Activated CD4-positive, alpha-beta T cell treated with anti-CD3 and anti-CD28 coated beads, Interleukin-2, amount 50 U/mL, for 48 hours (primary cell): ENCODE measurements at places on chromosomes 16 and 17.

GRCh38 chr16:60648290-60648689, 1387.9 kb downstream of the CDH8 start:
- no peak for DNase-seq

DNA sequence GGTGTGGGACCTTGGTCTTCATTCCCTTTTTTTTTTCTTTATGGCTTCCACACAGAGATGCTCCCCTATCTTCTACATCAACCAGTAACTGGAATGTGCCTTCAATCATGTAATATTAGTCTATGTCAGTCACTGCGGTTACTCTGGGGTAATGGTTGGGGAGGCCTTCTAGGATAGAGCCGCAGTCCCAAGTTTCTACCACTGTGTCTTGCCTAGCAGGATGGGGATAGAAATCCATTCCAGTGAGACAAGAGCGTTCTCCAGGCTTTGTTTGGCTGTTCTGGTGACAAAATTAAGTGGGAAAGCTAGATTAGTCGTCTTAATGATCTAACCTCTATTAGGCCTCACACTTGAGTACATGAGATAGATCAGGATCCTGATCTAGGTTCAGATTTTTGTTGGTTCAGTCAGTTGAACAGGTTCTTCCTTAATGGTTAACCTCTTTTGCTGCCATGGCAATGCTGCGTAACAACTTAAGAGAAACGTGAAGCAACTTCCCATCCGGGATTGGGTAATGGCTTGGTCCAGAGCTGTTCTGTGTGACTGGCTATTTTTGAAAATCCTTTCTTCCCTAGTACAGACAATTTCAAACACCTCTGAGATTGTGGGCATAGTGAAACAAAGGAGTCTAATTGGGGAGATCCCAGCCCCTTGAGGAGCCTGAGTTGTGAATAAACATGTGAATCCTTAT, 8.7 kb downstream of the MSL1 start:
- DNase-seq, result no peak

GRCh38 chr16:52690468-52690867, 143.5 kb upstream of the TOX3 start:
- DNase-seq, result no peak

DNA sequence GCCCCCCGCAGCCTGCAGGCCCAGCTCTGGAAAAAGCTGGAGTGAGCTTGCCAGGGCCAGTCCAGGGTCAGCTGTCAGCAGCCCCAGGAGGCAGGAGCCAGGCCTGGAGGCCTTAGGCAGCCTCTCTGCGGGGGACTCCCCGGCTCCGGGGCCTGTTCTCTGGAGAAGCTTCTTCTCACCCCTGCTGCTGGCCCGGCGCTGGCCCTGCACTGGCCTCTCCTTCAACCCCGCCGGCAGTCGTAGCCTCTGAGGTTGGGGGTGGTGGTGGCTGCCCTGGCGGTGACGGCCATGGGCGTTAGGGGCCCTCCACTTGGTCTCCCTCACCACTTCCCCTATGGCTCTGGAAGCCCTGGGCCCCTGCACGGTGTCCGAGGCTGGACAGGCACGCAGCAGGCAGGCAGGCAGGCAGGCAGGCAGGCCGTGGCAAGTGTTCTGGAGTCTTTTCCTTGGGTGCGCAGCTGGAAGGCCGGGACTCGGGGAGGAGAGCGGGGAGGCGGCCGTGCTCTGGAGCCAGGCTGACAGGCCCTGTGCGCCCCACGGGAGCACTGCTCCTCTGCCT, 2.1 kb downstream of the FOXF1 start:
- no peak for DNase-seq

GRCh38 chr16:82756283-82756599, 129.5 kb downstream of the CDH13 start:
- DNase-seq, result no peak

DNA sequence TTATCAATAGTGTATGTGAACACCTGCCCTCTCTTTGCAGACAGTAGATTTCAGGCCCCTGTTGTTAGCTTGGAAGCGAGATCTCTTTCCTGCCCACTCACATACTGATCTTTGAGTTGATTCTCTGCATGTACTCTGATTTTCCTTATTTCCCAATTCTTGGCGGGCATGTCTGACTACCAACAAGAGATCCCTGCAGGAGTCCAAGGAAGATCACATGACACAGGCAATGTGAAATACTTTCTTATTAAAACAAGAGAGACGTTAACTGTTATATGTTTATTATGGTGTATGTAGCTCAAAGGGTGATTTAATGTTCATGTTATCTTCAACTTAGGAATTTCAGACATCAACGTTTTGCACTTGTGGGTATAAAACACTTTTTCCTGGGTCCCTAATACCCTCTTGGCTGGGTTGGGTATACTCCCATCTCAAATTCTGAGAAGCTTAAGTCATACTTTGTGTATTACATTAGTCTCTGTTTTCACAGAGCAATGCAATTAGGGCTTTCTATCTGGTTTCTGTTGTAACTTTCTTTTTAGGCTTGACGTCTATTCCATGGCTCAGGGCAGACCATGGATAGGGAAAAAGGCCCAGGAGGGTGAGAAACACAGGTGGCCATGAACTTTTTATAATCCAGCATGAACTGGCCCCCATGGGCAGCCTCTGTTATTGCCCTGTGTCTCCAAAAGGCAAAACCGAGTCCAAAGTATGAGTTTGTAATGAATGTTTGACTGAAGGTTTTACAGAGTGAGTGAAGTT, 32.2 kb downstream of the HSD17B2 start:
- DNase-seq, result no peak

DNA sequence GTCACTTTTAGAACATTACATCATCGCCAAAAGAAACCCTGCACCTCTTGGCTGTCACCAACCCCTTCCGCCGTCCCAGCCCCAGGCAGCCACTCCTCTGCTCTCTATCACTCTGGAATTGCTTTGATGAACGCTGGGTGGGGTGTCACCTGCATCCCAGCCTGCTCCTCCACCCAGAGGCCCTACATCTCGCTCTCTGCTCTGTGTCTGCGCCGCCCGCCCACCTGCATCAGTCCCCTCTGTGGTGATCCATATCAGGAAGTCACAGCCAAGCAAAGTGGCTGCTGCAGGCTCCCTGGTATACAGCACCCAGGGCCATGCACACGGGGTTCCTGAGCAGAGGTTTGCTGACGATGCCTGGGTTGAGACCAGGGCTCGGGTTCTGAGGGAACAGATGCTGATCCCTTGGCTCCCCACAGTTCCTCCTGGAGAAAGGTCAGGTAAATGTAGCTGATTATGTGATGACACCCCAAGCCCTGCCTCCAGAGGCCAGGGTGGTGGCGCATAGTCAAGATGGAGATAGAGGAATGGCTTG, 30.8 kb downstream of the MPRIP start:
- no peak for DNase-seq

GRCh38 chr16:77183137-77183536, 7.9 kb upstream of the MON1B start:
- DNase-seq, result no peak

DNA sequence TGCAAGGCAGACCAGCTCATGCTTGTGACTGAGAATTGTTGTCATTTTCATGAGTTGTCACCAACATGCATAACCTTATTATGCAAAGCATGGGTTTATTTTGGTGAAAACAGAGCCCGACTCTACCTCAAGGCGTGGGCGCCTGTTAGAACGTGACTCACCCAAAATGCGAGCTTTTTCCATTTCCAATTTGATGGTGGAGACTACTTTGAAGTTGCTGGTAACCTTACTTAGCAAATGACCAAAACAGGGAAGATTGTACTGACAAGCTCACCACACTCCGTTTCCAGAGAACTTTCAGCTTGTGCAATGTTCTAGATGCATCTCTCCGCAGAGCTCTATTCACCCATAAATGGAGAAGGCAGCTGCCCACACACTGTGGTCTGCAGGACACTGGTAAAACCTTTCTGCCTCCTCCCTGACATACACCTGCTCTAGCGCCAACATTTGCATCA, 284.5 kb downstream of the MAF start:
- peak; percentile 81 for DNase-seq

DNA sequence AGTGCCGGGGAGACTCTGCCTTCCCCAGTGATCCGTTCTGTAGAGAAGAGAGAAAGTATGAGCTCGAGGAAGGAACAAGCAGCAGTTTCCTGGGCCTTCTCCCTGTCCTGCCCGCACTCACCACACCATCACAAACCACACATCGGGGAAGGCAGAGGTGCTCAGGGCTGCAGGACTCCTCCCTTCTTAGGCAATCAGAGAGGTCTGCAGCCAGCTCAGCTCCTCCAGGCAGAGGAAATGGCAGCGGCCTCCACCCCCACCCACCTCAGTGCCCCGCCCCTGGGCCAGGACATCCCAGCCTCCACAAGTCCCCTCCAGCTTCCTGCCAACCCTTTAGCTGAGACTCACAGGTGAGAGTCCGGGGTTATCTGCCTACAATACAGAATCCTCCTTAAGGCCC, 2.0 kb downstream of the ZNF319 start:
- peak; percentile 76 for DNase-seq

GRCh38 chr16:87764600-87765472, 950 bp downstream of the KLHDC4 start:
- DNase-seq, result no peak

GRCh38 chr17:47275245-47275984, 21.8 kb downstream of the ITGB3 start:
- no peak for DNase-seq

- DNase-seq, result no peak
These were observed 23.8 kb downstream of the OGFOD1 start for GRCh38 chr16:56475201-56475600.

GRCh38 chr16:11429823-11430222, 84.6 kb downstream of the RMI2 start:
- no peak for DNase-seq

DNA sequence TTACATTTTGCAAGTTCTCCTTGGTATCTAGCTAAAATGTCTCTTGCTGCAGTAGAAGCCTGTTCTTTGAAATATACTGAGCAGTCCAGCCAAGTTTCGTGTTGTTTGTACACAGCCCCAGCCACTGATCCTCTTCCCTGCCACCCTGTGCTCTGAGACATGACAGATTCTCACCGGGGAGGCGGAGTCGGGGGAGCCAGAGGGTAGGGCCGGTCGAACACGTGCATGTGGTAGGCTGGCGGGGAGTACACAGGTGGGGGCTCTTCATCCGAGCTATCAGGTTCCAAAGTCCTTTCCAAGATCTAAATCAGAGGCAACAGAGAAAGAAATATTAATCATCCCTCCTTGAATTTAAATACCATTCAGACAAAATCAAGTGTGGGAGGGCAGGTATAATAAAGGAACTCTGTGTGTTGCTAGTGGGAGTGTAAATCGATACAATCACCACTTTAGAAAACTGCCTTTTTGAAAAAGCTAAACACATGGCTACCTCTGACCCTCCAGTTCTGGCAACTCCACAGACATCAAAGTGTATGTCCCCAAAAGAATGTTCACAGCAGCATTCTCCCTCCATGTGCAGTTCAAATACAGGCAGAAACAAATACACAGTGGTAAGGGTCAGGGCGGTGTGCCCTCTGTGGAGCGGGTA, 29.7 kb upstream of the MRPS23 start:
- DNase-seq, result peak; percentile 25

DNA sequence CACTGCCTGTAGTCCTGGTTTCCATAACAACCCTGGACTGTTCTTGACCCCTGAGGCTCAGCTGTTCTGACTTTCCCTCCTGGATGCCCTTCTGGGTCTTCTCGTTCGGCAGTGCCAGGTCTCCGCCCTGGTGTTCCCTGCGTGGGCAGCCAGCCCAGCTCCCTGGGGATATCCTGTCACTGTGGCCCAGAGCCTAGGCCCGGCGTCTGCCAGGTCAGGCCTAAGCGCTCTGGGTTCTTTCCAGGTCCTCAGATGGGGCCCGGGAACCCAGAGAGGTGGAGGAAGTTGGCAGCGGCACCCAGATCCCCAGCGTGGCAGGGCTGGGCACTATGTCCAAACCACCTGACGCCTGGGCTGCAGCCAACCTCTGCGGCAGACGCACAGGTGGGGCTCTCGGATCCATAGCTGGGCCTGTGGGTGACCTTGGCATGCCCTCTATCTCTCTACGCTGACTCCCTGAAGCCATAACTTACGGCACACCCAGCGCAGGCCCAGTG, 12.5 kb upstream of the ATP2A3 start:
- DNase-seq, result no peak

DNA sequence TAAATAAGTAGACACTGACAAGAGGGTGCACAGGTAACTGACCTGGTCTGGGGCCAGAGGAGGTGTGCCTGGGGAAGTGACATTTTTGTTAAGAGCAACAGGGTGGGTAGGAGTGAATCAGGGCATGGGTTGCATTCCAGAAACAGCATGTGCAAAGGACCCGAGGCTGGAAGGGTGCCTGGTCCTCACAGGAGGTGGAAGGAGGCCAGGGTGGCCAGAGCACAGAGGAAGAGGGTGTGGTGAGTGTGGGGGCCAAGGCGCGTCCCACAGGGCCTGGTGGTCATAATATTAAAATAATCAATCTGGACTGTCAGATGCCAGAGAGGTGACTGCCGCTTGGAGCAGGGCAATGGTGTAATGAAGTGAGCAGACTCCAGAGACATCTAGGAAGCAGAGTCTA, 14.3 kb downstream of the ARHGAP23 start:
- no peak for DNase-seq
